Kasumi-1 (cell line): ENCODE measurements at places on chromosomes 2 and 18.

DNA sequence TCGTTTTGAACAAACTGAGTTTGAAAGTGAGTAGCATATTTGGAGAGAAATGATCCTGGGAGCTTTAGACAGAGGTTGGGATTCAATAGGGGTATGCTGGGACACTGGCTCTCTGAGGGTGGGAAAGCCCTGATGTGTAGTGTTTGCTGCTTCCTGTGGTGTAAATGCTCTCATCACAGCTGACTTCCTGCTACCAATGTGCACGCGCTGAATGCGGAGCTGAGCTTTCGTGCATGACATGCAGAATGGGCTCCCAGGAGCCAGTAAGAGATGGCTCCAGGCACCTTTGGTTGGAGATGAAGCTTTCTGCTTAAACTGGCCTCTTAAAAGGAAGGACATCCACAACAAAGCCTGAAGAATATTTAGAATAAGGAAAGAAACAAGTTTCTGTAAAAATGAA, 224.1 kb upstream of the CCDC150 start:
- DNase-seq: peak; percentile 54

DNA sequence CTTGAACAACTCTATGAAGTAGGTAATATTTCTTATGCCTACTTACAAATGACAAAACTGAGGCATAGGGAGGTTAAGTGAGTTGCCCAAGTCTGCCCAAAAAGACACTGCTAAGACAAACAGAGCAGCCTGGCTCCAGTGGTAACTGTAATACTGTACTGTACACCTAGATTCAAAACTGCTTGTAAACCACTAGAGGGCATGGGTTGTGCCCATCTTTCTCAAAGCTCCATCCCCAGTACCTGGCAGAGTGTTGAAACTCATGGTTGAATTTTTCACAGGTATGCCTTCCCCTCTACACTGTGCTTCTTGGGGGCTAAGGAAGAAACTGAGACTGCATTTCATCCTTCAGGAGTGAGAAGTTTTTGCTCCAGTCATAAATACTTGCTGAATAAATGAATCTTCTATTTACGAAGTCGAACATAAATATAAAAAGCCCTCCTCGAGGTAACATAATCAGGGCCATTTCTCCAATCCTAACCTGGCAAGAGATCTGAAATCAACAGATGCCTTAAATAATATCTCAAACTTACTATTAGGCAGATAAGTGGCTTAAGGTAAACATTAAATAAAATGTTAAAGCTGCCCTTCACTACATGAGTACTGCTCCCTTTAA, 2.0 kb downstream of the PPP4R1 start:
- peak; percentile 78 for DNase-seq

DNA sequence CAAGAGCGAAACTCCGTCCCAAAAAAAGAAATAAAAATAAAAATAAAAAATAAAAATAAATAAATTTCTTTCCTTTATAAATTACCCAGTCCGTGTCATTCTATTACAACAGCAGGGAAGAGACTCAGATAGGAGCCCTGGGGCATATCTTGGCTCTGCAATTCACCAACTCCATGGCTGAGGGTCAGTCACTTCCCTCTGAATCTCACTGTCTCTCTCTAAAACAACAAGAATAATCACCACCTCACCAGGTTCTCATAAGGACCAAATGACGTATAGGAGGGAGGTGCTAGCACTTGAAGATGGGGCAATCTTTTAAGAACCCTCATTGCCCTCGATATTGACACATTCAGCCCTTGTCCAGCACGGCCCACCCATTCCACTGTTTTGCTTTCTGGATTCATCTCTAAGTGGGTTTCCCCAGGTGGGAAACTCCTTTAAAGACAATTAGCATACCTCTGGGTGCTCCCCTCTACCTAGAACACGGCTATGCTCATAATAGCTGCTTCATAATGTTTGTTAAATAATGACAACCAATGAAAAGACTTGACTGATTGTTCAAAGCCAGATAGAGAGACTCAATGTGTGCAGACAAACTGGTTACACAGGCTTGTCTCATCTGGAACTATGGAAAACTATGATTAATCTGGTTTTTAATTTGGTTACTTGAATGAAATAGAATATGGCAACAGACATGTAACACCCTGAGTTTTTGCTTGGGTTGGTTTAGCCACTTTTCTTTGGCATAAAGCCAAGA, 15.1 kb downstream of the MYCN start:
- DNase-seq: no peak

DNA sequence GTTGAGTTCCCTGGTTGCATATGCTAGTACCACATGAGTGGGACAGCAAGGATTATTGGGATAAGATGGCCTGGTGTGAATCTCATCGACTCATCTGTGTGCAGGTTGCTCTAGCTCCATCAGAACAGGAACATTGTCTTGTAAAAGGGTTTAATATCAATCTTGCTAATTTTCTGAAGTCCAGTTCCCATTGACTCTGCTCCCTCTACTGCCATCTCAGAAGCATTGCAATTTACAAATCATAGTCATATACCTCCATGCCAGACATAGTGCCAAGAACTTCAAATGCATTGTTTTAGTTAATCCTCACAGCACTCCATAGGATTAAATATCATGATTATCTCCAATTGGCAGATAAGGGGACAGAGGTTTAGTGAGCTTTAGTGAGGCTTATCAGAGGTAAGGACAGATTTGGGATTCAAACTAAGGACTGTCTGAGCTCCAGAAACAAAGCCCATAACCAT, 4.8 kb upstream of the STAT4 start:
- DNase-seq: peak; percentile 97

DNA sequence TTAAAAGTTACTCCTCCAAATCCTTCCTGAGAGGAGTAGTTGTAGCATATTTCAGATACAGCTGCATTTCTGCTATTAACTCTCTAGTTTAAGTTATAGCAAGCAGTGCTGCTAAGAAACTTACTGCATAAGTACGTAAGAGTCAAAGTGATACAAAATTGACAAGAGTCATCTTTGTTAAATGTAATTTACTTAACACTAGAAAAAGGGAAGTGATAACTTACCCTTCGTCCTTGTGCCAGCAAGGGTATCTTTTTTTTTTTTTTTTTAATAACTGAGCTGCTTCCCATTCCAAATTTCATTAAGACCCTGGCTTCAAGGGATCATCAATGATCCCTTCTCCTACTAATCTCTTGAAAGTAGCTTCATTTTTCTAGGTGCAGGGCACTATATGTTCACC, 493.0 kb downstream of the PLCL1 start:
- DNase-seq: no peak

DNA sequence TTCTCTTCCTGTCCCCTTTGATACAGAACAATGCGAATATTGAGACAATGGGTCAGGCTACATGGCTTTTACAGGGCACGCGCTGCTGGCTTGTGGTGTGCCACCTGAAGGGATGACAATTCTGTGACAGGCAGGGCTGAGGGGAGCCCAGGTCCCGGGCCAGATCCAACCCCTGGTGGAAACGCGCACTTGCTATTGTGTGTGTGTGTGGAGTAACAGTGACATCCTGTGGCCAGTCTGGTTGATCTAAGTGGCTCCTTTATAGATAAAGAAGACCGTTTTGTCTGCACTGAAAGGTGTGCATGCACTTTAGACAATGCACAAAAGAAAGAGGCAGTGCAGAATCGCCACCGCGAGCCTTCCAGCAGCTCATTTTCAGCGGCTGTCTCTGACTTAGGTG, 273.6 kb downstream of the HRH4 start:
- peak; percentile 17 for DNase-seq

- DNase-seq: peak; percentile 75
Observed at GRCh38 chr2:104889291-104889959, 35.5 kb downstream of the POU3F3 start.
